ENCODE measurements at places on chromosomes 5 and 9. TPM values are rescaled to one million over a fixed set of nuclear protein-coding genes. Genes with fewer than 3 reads are reported as not detected.

DNA sequence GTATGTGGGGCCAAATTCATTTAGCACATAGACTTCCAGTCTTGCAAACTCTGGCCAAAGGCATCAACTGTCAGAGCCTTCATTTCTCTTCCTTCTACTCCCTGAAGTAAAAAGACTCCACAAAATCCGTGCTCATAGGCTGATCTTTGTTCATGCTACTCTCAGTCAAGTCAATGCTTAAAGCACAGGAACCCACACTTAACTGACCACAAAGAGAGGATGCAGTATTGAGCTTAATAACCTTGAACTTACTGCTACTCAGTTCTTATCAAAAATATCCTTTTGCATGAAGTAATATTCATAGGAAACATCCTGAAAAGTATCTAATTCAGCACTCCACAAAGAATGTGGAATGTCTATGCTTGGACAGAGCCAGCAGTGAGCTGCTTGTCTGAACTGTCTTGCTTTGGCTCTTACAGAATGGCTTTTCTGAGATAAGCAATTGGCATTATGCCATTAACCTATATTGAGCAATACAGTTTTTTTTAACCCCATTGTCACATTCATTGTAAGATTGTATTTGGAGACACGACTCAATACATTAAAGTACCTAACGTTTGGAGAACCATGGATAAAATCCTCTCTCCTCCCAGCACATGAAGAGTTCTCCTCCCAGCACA lies 21.7 kb downstream of the LPAR1 start:
- DNase-seq = no peak

GRCh38 chr9:112601636-112602035 lies 115.0 kb downstream of the KIAA1958 start:
- DNase-seq = no peak

DNA sequence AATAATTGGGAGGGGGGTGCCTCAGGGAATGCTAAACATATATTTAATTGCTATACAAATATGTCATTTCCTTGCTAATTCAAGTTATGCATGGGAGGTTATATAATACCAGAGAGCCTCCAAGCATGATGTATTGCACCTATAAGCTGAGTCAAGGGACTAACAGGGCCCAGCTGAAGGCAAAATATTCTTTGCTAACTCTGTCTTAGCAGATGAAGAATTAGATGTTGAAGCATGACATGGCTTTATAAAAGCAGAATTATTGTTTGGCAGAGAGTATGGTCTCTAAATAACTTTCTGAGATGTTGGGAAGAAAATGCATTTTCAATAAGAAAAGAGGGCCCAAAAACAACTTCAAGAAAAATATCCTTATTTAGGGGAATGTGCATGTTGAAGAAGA lies 60.4 kb downstream of the SGCD start:
- no peak for DNase-seq

GRCh38 chr9:35907711-35908503 lies 1.4 kb upstream of the SPAAR start:
- DNase-seq = no peak

- DNase-seq = no peak
Measured at GRCh38 chr5:144844086-144844485, 673.4 kb downstream of the KCTD16 start.

The ESM1 gene
- total RNA-seq = 0.36 TPM

DNA sequence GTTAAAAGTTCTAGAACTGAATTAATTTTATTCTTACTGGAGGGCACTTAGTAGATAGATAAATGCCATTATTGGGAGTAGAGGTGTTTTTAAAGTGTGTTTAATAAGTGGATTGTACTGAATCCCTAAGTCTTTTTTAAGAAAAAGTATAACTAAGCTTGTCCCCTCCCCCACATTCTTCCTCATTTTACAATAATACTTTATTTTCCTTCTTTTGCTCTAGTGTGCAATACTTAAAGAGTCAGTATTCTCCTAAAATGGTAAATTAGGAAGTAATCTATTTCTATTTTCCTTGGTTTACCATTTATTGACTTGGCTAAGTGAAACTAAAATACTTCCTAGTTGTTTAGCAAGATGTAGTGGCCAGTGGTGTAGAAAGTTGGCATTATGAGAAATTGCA lies 11.6 kb downstream of the UBLCP1 start:
- no peak for DNase-seq

- DNase-seq = no peak
Measured at GRCh38 chr5:146652547-146652946, 136.6 kb upstream of the GPR151 start.

DNA sequence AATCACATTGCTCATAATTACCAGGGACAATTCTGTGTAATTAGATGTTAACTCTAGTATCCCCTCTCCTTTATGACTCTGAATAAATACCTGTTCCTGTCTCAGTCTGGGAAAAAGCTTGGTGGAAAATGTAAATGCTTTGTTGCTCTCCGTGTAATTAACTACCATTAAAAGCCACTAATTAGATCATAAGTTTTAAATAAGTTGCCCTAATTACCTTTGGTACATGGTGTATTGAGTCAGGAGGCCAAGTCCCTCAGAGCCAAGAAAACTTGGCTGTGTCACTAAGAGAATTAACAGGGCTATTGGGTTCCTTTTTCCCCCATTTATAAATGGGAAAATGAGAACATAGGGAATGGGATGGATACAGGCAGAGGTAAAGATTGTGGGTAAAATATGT lies 617.6 kb downstream of the TLR4 start:
- no peak for DNase-seq

Data from omental fat pad (tissue), 4 donors.